ENCODE measurements at places on chromosomes 6 and 20.

- no peak for DNase-seq
Measured at GRCh38 chr6:91865889-91866288, 1279.0 kb upstream of the MAP3K7 start.

DNA sequence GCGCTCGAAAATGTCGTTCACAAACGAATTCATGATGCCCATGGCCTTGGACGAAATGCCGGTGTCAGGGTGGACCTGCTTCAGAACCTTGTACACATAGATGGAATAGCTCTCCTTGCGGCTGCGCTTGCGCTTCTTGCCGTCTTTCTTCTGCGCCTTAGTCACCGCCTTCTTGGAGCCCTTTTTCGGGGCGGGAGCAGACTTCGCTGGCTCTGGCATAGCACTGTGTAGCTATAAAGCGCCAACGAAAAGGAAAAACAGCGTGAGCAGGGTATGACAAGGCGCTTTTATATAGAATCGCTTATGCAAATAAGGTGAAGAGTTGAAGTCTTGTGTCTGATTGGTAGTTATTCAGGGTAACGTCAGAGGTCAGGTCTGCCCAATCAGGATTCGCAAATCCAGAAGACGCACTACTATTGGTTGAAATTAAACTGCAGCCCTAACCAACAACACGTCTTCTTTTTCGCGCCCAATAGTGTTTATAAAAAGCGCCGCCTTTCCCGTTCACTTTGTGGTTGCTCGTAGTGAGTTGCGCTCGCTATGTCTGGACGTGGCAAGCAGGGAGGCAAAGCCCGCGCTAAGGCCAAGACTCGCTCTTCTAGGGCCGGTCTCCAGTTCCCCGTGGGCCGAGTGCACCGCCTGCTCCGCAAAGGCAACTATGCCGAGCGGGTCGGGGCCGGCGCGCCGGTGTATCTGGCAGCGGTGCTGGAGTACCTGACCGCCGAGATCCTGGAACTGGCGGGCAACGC is 114.8 kb upstream of the PRSS16 start:
- DNase-seq, result peak; percentile 88

DNA sequence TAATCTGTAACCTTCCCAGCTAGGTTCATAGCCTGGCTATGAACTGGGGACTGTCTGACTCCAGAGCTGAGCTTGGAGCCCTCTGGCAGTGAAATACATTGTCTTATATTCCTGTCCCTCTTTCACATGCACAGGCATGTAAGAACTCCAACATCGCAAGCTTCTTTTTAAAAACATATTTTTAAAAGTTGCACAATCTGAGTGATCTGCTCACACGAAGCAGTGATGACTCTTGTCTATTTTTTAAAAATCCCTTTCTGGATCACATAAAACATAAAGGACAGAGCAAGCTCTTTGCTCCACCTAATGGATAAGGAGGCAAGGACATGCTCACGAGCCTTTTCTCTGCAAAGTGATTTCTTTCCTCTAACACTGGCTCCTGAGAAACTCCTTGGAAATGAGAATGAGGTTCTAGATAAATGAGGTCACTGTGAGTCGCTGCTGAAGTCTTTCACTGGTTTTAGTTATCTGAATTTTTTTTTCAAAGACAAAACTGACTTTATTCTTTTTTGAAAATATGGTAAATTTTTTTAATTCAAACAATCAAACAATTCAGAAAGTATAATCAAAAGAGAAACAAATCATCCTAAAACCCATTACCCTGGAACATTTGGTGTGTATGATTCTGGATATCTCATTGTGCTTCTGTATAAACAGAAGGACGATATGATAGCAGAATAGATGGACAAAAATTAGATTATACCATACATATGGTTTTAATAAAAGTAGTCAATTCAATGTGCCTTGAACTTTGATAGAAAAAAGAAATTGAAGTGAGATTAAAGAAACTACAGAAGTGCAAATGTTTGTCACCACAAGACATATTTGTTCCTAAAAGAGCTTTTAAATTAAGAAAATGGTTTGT is 30.8 kb downstream of the IL20RA start:
- DNase-seq, result no peak

- no peak for DNase-seq
Measured at GRCh38 chr6:69164564-69165229, 529.6 kb downstream of the ADGRB3 start.

DNA sequence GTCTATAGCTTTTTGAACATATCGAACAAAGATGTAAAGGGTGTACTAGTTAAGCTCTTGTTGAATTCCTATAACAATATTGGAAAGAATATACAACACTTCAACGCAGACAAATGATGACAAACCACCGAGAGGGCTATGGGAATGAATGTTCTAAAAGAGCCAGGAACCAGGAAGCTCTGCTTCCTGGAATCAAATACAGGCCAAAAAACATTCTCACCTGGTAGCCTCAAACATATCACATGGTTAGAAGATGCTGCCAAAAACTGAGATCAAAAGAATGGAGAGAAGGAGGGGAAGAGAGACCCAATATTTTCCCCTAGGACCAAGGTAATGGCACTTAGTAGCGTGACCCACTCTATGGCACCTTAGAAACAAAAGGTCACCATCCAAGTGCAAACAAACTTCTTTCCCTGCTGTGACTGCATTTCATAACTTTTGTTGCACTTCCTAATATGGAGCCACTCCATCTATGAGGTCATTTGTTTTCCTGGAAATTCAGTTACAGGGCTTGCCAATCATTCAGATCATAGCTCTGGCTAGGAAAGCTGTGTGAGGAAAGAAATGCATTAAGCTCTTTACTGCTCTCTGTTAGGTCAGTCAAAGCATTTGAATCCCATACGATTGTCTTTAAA is 199.2 kb upstream of the NT5E start:
- DNase-seq, result no peak

GRCh38 chr6:83708970-83709747 is at the start of gene SNAP91:
TSS of gene SNAP91 (minus strand) at chr6:83709101. CDS start at chr6:83707927, 1,174 bp downstream.
- peak; percentile 29 for DNase-seq

DNA sequence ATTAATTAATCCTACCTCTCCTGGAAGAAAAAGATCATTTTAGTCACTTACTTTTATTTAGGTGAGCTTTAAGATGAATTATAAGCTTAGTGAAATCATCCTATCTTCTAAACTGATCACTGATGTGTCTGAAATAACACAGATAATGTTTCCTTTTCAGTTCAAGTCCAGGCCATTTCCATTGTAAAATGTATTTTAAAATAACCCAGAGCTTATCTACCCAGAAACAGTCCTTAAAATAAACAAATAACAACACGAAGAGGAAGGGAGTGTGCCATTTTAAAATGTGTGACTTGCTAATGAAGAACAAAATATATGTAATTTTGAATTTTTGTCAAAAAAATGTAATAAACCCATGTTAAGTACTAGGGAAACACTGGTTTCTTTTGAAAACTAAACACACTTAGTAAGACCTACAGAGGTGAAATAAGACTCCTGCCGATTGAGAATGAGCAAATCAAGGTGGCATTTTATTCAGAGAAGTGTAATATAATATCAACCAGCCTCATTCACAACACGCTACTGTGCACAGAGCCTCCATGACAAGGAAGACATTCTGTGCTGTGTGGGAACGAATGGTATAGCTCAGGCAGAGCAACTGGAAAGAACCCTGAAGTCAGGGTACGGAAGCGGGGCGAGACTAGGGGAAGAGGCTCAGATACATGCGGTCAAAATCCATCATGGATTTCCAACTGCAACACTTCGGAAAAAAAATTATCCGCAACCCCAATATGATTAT is 7.7 kb downstream of the LRP11 start:
- DNase-seq, result no peak

DNA sequence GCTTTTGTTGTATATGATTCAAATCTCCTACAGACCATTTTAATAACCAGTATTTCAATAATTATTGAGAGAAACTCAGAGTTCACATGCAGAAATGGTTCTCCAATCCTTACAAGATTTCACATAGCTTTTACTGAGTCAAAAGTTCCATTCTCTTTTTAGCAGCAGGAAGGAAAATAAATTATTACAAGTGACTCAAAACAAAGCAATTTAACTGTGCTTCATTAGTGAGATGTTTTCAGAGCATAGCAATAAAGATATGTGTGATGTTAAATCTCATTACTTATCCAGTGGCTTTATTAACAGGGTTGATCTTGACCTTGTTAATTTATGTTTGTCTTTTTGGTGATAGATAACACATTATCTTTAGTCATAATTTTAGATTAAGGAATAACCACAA is 22.0 kb downstream of the KIF13A start:
- DNase-seq, result no peak

- peak; percentile 80 for DNase-seq
Measured at GRCh38 chr20:4592316-4593148, 129.2 kb upstream of the PRND start.

DNA sequence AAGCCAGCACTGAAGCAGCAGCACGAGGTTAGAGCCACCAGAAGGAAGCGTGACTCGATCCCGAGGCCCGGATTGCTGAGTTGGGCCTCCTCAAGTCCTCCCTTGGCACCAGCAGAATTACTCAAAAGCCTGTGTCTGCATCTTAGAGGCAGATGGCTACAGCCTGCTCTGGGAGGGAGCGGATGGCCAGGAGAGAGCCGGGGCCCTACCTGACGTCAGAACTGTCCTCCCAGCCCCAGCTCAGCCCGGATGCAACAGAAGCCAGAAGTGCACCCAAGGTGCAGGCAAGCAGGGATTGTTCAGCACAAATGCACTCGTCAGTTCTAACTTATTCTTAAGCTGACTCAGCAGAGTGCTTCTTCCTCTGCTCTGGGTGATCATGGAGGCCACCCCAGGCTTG is 155.5 kb upstream of the RPS6KA2 start:
- no peak for DNase-seq

DNA sequence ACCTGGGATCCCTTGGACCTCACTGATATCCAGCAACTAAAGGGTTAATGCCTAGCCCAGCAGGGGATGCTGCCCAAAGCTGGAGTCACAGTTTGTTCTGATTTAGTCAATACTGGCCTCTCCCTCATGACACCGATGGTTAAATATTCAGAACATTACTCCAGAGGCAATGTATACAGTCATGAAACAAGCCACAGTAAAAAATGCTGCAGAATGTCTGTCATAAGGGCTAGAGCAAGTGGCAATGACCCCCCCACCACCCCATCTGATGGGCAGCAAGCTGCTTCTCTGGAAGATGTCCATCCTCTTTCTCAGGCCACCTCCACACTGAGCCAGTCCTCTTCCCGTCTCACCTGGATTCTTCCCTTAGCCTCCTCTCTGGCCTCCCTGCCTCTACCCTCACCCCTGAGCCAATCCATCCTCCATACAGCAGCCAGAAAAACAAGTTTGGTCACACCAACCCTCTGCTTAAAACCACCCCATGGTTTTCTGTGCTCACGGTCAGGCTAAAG is 99.0 kb upstream of the KCNG1 start:
- no peak for DNase-seq

DNA sequence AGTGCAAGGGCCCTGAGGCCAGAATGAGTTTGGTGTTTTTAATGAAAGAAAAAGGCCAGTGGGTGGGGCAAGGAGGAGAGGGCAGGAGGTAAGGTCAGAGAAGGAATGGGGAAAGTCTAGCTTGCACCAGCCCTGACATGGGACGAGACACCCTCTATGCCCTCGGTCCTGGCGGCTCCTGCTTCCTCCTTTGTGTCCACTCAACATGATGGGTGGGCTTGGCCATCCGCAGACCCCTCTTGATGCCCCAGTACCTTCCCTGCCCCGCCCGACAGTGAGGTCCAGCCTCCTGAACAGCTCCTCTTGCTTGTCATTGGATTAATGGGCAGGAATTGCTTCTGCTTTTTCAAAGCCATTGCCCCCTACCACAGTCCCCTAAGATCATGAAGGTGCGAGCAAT is 33.6 kb upstream of the ANGPT4 start:
- no peak for DNase-seq

GRCh38 chr6:31378062-31378720 is 21.2 kb upstream of the HLA-B start:
- DNase-seq, result no peak

DNA sequence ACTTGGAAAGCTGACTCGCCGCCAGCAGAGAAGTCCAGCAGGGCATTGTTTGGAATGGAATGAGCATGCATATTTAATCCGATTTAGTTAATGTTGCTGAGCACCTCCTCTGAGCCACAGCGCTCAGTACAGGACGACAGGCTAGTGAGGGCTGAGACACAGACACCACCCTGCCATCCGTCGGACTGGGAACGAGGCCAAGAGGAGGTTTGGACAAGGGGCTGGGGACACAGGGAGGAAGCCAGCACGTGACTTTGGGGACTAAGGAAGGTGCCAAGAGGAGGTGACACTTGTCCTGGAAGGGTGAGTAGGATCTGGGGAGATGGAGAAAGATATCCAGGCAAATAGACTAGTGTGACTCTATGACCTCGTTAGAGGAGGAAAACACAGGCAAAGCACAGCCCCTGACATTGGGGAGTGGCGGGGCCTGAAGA is 152.5 kb upstream of the ECI2 start:
- no peak for DNase-seq

DNA sequence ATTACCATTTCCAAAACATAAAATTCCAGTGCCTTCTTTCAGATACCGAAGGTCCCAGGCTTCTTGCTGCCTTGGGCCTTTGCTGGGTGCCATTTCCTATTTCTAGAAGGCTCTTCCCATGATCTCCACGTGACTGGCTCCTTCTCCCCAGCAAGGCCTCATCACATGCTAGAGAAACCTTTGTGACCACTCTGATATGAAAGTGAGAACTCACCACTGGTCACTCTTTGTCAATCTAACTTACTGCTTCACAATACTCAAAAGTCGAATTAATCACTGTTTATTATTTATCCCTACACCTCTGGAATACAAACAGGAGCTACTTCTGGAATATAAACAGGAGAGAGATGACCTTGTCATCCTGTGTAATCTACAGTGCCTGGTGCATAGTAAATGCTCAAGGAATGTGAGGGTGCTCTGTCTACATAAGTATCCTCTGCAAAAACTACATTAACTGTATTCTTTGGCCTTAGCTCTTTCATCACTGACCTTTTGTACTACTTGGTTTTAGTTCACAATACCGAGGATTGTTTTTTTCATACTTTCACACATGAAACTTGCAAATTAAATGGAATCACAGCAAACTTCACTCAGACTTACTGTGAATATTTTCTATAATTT is 1.6 kb downstream of the STX7 start:
- no peak for DNase-seq

DNA sequence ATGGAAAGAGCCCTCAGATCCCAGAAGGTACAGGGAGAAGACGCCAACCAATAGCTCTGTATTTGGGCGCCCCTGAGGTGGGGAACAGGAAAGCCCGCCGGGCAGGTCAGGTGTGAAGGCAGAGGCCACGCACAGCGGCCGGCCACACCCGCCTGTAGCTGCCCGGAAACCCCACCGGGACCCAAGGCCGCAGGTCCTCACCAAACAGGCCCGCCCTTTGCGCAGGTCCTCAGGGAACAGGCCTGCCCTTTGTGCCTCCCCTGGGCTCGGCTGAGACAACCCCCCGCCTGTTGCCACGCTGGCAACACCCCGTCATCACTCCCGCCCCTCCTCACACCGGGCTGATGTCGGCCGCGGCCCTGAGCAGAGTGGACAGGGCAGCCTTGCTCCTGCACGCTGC is 44.9 kb upstream of the CHRNA4 start:
- DNase-seq, result no peak

- no peak for DNase-seq
Measured at GRCh38 chr6:82072751-82073150, 174.8 kb downstream of the IBTK start.

DNA sequence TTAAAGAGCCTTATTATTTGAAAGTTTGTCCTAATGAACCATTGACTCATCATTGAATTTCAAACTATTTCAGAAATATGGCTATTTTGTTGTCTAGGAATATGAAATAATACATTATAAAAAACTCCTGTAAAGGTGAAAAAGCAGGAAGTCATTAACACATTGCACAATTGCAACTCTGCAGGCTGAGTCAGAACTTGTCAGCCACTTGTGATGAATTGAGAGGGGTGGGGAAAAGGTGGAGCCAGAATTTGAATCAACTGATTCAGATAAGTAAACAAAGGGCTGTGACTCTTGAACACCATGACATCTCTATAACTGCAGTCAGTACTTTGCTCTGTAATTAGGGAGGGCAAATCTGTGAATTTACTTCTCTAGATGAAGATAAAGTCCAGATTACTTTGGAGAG is 6.0 kb downstream of the C6orf141 start:
- no peak for DNase-seq

Measured in activated T-cell treated with anti-CD3 and anti-CD28 coated beads, Interleukin-2, amount 50 U/mL, for 24 hours (primary cell).